Activated CD4-positive, alpha-beta T cell treated with anti-CD3 and anti-CD28 coated beads, Interleukin-2, amount 10 ng/mL, durations not matched to agents 24 days and 14 days (primary cell): ENCODE measurements at places on chromosomes 5 and 9. TPM values are rescaled to one million over a fixed set of nuclear protein-coding genes. Genes with fewer than 3 reads are reported as not detected.

Gene DND1
- total RNA-seq, result 2.8 and 3.8 TPM in 2 replicates

Gene SH3GL2
- not detected in 2 replicates for total RNA-seq

Gene GPR150
- total RNA-seq, result 0.33 and 0.56 TPM in 2 replicates

Gene SHISAL2B
- total RNA-seq, result not detected in 2 replicates

- no peaks in the 10 kb centered on the region for H3K36me3 ChIP-seq
- DNase-seq, result no peak
- H3K27me3 ChIP-seq, result no peaks in the 10 kb centered on the region
- no peak overlapping the region for H3K27ac ChIP-seq
Measured at GRCh38 chr5:155834271-155834975, 492.5 kb upstream of the SGCD start.

DNA sequence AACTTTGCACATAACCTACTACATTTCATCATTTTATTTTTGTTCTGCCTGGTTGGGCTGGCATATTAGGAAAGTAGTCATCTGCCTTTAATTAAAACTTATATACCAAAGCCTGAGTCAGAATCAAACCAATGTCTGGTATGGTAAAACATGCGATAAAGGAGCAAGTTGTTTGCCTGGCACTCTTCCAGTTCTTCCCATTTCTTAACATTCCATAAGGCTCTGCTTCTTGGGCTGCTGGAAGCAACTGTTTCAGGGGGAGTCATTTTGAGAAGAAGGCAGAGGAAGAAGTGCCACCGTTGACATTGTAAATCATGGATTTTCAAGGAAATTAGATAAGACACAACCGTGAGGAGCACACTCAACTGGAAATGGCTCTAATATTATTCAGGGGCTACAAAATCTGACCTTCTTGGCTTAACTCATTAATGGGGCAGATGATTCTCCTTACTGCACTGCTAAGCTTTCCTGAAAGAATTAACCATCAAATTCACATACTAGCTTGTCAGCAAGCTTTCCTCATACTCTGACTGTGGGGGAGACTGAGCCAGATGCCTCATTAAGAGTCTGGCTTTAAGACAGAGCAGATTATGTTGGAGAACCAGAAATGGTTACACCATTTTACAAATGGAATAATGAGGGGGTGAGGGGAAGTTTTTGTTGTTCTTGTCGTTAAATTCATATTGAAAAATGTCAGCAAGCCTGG lies 391.0 kb downstream of the TMEM232 start:
- no peak overlapping the region for H3K27ac ChIP-seq
- H3K4me1 ChIP-seq, result no peaks in the 10 kb centered on the region

DNA sequence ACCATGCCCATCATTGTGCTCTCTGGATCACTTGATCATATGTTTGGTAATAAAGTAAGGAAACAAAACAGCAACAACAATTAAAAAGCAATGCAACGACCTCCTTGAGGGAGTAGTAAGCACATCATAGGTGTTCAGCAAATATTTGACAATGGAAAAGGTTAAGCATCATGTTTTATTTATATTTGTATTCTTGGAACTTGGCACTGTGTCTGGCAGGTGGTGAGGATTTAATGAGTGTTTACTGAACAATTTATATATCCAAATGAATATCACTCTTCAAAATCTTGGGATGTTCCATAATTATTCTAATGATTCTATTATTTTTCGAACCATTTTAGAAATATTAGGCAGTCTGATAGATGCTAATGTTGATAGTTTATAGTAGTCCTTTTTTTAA lies 6.2 kb downstream of the PIP5K1B start:
- H3K4me1 ChIP-seq, result peaks cover 23% of the 10 kb centered on the region
- H3K4me3 ChIP-seq, result no peak overlapping the region
- H3K27ac ChIP-seq, result no peak overlapping the region
- H3K36me3 ChIP-seq, result peaks cover 30% of the 10 kb centered on the region
- no peak for DNase-seq
- H3K27me3 ChIP-seq, result peaks cover 22% of the 10 kb centered on the region
